T1000 (cell line): ENCODE measurements at places on chromosomes 1 and 21.

- no peak for DNase-seq
These were observed 49.7 kb upstream of the GFI1 start for GRCh38 chr1:92536211-92536979.

- no peak for DNase-seq
These were observed 4.0 kb downstream of the CHI3L1 start for GRCh38 chr1:203182387-203182953.

DNA sequence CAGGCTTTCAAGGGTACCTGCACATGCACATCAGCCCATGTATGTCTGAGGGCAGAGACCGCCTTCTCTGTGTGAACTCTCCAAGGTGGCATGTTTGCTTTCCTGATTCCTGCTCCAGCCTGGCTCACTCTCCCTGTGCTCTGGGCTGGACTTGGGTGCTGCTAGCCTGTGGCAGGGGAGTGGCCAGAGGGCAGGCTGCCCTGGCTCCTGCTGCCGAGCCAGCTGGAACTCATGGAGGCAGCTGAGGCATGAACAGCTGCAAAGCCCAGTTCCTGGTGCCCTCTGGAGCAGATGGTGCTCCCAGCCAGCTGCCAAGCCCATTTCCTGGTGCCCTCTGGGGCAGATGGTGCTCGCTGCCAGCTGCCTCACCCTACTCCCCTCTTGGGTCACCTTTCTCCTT lies 7.6 kb downstream of the UBL4B start:
- no peak for DNase-seq

- no peak for DNase-seq
These were observed 12.1 kb downstream of the RGS18 start for GRCh38 chr1:192170196-192170984.

GRCh38 chr1:46223472-46223943 lies 20.4 kb downstream of the LURAP1 start:
- peak; percentile 83 for DNase-seq

- DNase-seq = no peak
These were observed 1.7 kb upstream of the CHI3L2 start for GRCh38 chr1:111225717-111226400.

DNA sequence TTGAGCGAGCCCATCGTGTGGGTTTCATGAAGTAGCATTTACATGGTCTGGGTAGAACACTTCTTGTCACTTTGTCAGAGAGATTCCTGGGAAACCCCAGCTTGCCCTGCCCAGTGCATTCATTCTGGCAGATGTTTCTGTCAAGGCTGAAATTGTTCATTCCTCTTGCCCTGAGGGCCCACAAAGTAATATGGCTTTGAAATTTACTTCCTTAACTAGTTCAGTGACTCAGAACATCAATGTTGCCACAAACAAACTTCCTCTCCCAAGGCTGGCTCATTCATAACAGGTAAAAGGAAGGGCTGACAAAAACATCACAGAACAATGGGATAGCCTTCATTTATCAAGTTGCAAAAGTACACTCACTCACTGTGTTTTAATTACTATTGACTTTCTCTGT lies 5.0 kb upstream of the KIAA0040 start:
- peak; percentile 7 for DNase-seq

- DNase-seq = no peak
These were observed 50.8 kb upstream of the POU3F1 start for GRCh38 chr1:38097284-38097898.

GRCh38 chr1:31976401-31976800 lies 37.3 kb upstream of the KHDRBS1 start:
- DNase-seq = no peak

GRCh38 chr1:154999571-155000410 lies 2.8 kb upstream of the ZBTB7B start:
- DNase-seq = no peak

GRCh38 chr21:26966649-26967061 lies 233 bp downstream of the ADAMTS5 start:
- DNase-seq = no peak

DNA sequence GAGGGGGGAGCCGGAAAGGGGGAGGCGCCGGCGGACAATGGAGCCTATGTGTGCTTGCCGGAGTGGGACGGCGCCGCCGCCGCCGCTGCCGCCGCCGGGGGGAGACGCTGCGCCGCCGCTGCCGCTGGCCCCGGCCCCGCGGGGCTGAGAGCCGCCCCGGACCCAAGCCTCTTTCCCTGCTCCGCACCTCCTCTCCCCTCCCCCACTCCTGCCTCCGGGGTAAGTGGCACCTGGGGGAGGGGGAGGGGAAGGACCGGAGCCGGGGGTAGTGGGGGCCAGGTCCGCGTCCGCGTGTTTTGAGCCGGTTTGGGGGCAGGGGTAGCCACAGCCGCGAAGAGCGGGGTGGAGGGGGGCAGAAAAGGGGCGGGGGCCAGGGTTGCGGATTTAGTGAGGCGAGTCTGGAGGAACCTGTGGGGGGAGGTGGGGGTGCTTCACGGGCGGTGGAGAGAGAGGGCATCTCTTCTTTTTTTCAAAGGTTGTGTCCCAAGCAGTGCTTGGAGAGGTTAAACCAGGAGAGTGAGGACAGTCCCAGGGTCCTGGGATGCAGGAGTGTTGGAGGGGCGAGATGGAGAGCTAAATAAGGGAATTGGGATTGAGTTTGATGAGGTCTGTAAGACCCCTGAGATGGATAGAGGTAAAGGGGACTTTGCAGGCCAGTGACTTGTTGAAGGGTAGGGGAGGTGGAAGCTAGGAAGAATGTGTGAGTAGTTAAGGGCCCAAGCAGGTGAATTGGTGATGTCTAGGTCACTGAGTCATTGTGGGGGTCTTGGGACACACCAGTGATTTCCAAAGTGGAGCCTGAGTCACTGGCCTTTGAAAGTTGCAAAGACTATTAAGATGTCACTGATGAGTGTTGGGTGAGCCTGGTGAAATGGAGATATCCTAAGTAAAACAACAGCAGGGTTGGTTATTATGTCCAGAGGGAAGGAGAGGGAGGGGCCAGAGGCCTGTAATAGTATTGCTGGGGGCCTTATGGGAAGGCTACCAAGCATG lies 59.1 kb downstream of the BCL9 start:
- no peak for DNase-seq

- no peak for DNase-seq
These were observed 72.0 kb downstream of the ST6GALNAC5 start for GRCh38 chr1:76939050-76939816.

DNA sequence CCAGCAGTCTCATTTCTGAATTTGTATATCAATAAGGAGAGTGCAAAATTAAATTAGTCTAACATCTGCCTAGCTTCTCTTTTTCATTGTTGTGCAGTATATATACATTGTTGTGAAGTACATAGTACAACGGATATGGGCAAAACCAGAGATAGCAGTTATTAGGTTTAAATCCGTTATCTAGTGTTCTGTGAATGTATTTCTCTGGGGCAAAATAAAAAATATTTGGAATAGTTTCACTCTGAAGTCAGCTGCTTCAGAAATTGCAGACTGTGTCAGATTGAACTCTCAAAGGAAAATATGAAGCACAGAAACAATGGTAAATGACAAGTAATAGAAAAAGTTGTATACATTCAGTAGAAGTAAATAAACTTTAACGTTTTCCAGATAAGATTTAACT lies 836.5 kb upstream of the CXADR start:
- DNase-seq = no peak

- DNase-seq = no peak
These were observed 1223.9 kb downstream of the BRINP3 start for GRCh38 chr1:189253601-189254350.

DNA sequence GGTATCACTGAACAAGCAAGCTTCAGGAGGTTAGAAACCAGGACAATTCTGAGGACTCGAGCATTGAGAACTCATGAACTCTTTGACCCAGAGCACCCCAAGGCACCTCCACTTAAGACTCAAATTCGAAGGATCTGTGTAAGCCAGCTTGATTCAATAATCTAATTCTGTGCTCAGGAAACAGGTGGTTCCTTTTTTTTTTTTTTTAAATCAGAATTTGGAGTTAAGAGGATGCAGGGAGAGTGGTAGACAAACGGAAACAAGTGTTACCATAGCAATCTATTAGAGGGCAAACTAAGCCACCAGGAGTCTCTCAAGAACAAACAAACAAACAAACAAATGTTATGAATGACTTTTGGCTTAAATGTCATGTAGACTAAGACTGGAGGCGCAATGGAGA lies 53.8 kb upstream of the DPH5 start:
- no peak for DNase-seq

GRCh38 chr1:207181847-207182246 lies 77.8 kb downstream of the C4BPA start:
- DNase-seq = no peak

DNA sequence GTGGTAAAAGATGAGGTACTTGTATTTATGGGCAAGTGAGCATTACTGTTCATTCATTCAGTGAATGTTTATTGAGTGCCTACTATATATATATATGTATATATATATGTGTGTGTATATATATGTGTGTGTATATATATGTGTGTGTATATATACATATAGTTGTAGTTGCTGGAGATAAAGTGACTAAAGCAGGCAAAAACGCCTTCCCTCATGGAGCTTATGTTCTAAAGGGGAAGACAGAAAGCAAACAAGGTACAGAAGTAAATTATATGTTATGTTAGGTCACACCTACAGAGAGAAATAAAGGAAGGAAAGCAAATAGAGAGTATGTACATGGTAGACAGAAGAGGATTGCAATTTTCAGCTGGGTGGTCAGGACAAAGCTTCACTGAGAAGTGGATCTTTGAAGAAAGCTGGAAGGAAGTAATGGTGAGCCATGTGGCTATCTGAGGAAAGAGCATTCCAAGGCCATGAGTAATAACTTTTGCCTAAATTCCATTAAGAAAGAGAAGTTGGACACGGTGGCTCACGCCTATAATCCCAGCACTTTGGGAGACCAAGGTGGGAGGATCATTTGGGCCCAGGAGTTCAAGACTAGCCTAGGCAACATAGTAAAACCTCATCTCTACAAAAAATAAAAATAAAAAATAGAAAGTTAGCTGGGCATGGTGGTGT lies 33.5 kb upstream of the KLF17 start:
- no peak for DNase-seq

DNA sequence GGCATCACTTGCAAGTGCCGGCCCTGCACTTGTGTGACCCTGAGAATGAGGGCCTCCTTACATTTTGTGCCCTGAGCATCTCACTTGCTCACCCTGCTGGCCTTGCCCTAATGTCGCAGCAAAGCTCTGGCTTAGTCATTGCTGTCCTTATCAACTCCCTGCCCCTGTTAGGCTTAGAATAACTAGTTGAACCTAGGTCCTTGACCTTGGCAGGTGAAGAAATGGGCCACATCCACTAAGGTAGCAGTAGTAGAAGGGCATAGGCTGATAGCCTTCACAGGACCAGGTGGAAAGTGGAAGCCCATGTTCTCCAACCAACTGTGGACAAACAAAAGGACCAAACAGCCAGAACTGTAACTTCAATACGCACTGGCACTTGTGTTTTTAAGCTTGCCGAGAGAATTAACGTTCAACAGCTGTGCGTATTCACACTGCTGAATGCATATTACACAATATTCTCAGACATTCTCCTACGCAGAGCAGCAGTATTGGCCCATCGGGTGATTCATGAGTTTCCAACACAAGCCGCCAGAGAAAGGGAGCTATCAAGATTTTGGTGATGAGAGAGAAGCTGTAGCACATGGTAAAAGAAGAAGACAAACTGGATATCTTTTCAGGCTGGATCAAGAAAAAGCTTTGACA lies 27.7 kb upstream of the PTGFRN start:
- no peak for DNase-seq

DNA sequence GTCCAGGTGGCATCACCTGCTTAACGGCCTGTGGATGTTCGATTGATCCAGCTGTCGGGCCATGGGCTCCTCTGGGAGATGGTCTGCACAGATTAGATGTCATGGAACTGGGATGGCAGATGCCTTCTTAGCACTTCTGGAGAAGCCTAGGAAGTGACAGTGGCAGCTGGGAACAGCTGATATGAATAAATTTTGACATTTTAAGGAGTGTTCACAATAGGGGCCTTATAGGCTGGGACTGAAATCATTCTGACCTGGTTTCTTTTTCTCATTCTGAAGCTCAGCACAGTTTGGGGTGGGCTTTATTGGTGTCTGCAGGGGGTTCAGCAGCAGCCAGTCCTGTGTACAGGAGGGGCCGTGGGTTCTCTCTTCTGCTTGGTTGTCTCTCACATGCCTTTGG lies 175.3 kb downstream of the CACNA1E start:
- DNase-seq = no peak

- DNase-seq = no peak
These were observed 170.4 kb upstream of the NR5A2 start for GRCh38 chr1:199857108-199857507.

DNA sequence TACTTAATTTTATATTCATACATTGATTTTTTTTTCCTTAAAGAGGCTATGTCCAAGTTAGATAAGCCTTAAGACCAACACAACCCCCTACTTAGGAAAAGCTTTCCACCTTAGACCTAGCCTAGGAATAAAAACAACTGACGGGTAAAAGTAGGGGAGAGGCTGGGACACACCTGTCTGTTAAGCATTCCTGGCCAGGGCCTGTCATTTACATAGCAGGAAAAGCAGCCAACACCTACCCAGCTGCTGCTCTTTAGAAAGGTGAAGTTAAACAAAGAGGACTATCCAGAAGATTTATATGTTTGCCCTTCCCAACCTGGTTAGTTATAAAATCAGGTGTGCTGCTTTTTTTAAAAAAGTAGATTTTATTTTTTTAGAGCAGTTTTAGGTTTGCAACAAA lies 29.1 kb upstream of the SAMD13 start:
- no peak for DNase-seq

GRCh38 chr1:221397141-221397540 lies 344.7 kb downstream of the DUSP10 start:
- no peak for DNase-seq

- DNase-seq = no peak
These were observed 6.5 kb upstream of the BARHL2 start for GRCh38 chr1:90723590-90724108.

DNA sequence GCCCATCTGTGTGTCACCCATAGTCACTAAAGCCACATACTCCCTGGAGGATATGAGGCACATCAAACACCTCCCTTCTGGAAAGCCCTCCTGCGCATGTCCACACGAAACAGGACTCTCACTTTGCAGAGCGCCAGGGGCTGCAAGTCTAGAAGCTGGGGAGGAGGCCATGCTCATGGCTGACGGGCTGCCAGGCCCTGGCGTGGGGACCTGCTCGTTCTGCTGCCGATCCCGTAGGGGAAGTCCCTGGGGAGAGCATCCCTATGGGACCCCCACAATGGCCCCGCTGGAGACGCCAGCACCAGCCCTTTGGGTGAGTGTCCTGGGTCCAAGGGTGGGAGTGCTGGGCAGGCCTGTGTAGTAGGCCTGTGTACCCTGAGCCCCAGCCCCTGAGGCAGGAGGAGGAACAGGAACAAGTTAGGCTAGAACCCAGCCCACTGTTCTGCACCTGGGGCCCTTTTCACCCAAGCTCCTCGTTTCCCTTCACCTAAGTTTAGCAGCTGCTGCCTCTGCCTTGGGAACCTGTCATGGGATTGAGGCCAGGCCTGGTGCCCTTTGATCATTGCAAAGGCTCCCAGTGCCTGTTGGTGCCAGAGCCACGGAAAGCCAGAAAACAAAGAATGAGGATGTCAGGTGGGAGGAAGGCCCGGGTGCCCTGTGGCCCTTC lies 9.9 kb downstream of the FAM3B start:
- no peak for DNase-seq

DNA sequence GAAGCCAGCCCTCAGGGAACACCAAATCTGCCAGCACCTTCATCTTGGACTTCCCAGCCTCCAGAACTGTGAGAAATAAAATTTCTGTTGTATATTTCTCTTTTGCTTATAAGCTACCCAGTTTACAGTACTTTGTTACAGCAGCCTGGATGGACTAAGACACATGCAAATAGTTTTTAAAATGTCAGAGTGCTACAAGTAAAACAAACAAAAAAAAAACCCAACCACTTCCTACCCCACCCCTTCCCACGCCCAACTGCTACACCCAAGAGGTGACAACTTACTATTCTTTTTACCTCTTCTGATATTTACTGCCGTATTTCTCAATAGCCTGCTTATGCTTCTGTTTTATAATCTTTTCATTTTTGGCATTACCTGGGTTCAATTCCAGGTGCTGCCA lies 8.6 kb upstream of the SPSB1 start:
- no peak for DNase-seq
